ENCODE measurements at places on chromosomes 12 and 14.

- no peaks in the 10 kb centered on the region for H3K4me1 ChIP-seq
- H3K27ac ChIP-seq = no peak within 1 kb of the TSS
- no peaks in the 10 kb centered on the region for H3K27me3 ChIP-seq
- no peaks in the 10 kb centered on the region for H3K36me3 ChIP-seq
- H3K4me3 ChIP-seq = no peak within 1 kb of the TSS
These were observed at the start of gene KLRC4 for GRCh38 chr12:10409392-10409791. KLRC4 (minus strand) TSS chr12:10409757; CDS start chr12:10409575, 182 bp downstream.

DNA sequence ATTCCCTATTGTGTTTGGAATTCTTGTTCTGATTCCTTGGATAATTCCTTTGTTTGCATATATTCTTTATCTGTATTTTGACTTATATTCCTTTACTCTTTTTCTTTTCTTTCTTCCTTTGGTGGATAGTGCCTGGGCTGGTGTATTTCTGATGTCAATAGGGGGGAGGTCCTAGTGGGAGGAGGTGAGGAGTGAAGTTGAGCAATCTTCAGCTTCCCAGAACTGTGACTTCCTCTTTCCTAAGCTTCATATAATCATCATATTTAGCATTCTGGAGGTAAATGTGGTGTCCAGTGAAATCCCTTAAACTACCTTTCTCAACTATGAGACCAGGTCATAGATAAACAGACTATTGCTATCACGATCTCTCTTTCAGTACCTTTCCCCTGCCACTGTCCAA lies 29.6 kb upstream of the TBPL2 start:
- no peak for DNase-seq
- no peaks in the 10 kb centered on the region for H3K36me3 ChIP-seq

DNA sequence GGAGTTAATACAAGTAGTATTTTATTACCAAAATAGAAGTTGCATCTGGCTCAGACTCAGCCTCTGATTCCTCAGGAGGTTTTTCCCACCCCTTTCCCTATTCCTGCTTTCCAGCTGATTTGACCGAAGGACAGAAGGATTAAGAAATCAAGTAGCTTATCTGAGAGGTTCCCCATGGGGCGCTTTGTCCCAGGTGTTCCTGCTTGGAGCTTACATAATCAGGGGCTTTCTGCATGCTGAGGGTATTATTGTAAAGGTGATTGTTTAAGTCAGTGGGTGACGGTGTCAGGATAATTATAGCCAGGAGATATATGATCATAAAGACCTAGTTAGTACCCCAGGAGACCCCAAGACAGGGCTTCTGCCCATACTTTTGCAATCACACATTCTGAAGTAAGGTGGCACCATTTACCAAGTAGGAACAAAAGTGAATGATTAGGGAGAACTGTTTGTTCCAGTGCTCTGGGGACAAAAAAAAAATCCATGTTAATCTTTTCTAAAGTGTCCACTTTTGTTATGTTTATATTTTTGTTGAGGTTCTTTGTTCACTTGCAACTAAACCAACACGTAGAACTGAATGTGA lies 921.3 kb downstream of the NRXN3 start:
- H3K36me3 ChIP-seq = no peaks in the 10 kb centered on the region
- H3K4me3 ChIP-seq = no peak overlapping the region
- H3K27ac ChIP-seq = no peak overlapping the region
- DNase-seq = no peak
- H3K27me3 ChIP-seq = no peaks in the 10 kb centered on the region

DNA sequence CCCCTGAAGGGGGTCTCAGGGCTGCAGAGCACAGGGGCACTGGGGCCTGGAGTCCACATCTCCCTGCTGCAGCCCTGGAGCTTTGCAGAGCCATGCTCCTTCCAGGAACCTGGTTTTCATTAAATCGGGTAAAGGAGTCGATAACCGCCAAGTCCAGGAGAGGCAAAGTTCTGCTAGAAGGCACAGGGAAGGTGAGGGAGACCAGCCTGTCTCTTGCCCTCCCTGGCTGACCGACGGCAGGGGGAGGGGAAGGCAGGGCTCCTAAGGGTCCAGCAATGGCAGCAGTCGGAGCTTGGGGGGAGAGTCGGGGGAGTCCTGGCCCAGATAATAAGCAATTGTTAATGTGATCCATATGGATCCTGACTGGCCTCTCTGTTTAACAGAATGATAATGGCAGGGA lies 3.0 kb downstream of the FIGNL2 start:
- H3K36me3 ChIP-seq = no peaks in the 10 kb centered on the region
- H3K4me3 ChIP-seq = no peak overlapping the region
- H3K27me3 ChIP-seq = peaks cover 16% of the 10 kb centered on the region
- no peak overlapping the region for H3K27ac ChIP-seq
- peaks cover 27% of the 10 kb centered on the region for H3K4me1 ChIP-seq
- no peak for DNase-seq

- H3K36me3 ChIP-seq = no peaks in the 10 kb centered on the region
- H3K4me3 ChIP-seq = peak overlapping the region; percentile 30
- H3K4me1 ChIP-seq = peaks cover 34% of the 10 kb centered on the region
- H3K27ac ChIP-seq = peak overlapping the region; percentile 31
These were observed 185.9 kb downstream of the TTC7B start for GRCh38 chr14:90630171-90630806.

GRCh38 chr12:122661938-122662337 lies 41.2 kb downstream of the HCAR2 start:
- no peaks in the 10 kb centered on the region for H3K36me3 ChIP-seq
- H3K27ac ChIP-seq = no peak overlapping the region
- H3K4me3 ChIP-seq = no peak overlapping the region
- no peaks in the 10 kb centered on the region for H3K4me1 ChIP-seq
- DNase-seq = no peak
- no peaks in the 10 kb centered on the region for H3K27me3 ChIP-seq

- H3K27ac ChIP-seq = no peak overlapping the region
- no peaks in the 10 kb centered on the region for H3K4me1 ChIP-seq
- DNase-seq = peak; percentile 33
- peaks cover 67% of the 10 kb centered on the region for H3K27me3 ChIP-seq
These were observed 8.1 kb upstream of the LHX5 start for GRCh38 chr12:113479590-113480335.

- H3K4me3 ChIP-seq = no peak overlapping the region
- H3K4me1 ChIP-seq = no peaks in the 10 kb centered on the region
- no peak for DNase-seq
These were observed 194.0 kb upstream of the SLC16A7 start for GRCh38 chr12:59401862-59402261.

DNA sequence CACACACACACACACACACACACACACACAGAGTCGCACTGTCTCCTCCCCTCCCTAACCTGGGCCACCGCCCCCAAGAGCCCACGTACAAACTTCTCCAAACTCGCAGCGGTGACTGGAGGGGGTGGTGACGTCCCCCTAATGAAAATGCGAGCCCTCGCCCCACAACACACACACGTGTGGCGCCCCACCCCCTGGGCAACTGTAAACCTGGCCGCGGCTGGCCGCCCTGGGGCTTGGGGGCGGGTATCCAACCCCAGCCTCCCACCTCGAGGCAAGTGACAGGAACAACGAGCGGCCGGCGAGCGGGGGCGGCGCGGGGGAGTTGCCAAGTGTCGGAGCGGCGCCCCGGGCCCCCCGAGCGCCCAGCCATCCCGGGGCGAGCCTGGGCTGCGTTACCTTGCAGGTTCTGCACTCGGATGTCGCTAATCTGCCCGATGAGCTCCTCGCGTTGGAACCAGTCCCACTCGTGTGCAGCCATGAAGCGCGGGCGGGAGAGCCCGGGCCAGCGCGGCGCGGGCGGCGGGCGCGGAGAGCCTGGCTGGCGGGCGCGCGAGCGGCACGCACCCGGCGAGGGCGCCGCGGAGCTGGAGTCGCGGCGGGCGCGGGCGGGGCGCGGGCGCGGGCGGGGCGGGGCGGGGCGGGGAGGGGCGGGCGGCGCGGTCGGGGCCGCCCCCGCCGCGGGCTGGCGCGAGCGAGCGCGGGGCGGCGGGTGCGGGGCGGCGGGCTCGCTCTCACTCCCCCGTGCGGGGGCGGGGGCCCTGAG lies at the start of gene CLMN:
Gene CLMN, minus strand, starts transcription at position 597 of the 766 bp plus-strand sequence. Its CDS starts 116 bp downstream, at position 481.
- peaks cover 3% of the 10 kb centered on the region for H3K4me1 ChIP-seq
- H3K27me3 ChIP-seq = no peaks in the 10 kb centered on the region
- H3K4me3 ChIP-seq = peak within 1 kb of the TSS; percentile 85

- no peaks in the 10 kb centered on the region for H3K4me1 ChIP-seq
- H3K4me3 ChIP-seq = no peak overlapping the region
- no peak overlapping the region for H3K27ac ChIP-seq
- H3K36me3 ChIP-seq = no peaks in the 10 kb centered on the region
These were observed 101.9 kb upstream of the ADAMTS20 start for GRCh38 chr12:43653917-43654316.

DNA sequence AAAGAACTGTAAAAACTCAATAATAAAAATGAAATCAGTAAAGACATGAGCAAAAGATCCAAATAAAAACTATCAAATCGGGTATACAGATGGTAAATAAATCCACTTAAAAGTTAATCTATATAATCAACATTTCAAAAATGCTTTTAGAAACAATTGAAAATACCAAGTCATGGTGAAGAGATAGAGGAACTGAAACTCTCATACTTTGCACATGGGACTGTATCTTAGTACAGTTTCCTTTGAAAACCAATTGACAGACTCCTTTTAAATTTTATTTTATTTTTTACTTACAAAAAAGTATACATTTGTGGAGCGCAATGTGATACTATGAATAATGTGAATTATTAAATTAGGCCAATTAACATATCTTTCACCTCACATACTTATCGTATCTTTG lies 98.6 kb upstream of the FAR2 start:
- no peak overlapping the region for H3K4me3 ChIP-seq
- H3K36me3 ChIP-seq = no peaks in the 10 kb centered on the region
- no peaks in the 10 kb centered on the region for H3K27me3 ChIP-seq
- no peaks in the 10 kb centered on the region for H3K4me1 ChIP-seq
- no peak for DNase-seq

GRCh38 chr12:50563434-50563787 lies 58.6 kb downstream of the DIP2B start:
- peaks cover 16% of the 10 kb centered on the region for H3K4me1 ChIP-seq
- no peak for DNase-seq
- no peak overlapping the region for H3K4me3 ChIP-seq

DNA sequence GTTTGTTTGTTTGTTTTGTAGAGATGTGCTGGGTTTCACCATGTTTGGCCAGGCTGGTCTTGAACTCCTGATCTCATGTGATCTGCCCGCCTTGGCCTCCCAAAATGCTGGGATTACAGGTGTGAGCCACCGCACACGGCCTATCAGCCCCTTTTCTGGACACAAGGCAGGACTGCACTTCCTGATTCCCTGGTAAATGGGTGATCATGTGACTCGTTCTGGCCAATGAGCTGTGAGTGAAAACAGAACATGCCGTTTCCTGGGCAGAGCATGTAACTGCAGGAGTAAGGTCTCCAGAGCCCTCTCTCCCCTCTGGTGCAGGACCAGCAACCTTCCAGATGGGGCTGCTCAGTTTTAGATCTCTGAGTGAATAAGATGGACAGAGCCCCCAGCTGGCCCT lies 92.7 kb downstream of the ITPK1 start:
- no peak overlapping the region for H3K27ac ChIP-seq
- peaks cover 3% of the 10 kb centered on the region for H3K4me1 ChIP-seq
- H3K4me3 ChIP-seq = no peak overlapping the region
- no peaks in the 10 kb centered on the region for H3K27me3 ChIP-seq
- no peak for DNase-seq
- no peaks in the 10 kb centered on the region for H3K36me3 ChIP-seq

DNA sequence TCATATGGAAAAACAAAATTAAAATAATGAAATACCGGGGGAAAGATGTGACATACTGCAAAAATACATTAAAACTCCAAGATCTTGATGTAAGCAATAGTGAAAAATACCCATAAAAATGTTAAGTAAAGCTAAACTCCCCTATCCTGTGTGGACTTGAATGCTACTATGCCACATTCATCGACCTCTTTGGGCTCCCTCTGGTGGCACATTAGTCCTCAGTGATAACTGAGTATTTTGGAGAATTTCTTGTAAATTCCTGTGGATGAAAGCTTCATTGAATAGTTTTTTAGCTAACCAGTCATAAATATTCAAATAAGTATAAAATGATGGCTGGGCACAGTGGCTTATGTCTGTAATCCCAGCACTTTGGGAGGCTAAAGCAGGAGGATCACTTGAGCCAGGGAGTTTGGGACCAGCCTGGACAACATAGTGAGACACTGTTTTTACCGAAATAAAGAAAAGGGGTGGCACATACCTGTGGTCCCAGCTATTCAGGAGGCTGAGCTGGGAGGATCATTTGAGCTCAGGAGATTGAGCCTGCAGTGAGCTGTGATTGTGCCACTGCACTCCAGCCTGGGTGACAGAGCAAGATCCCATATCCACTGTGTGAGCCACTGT lies 42.4 kb upstream of the SGPP1 start:
- H3K27me3 ChIP-seq = no peaks in the 10 kb centered on the region
- H3K4me1 ChIP-seq = no peaks in the 10 kb centered on the region
- no peak overlapping the region for H3K27ac ChIP-seq
- H3K36me3 ChIP-seq = no peaks in the 10 kb centered on the region
- no peak overlapping the region for H3K4me3 ChIP-seq

DNA sequence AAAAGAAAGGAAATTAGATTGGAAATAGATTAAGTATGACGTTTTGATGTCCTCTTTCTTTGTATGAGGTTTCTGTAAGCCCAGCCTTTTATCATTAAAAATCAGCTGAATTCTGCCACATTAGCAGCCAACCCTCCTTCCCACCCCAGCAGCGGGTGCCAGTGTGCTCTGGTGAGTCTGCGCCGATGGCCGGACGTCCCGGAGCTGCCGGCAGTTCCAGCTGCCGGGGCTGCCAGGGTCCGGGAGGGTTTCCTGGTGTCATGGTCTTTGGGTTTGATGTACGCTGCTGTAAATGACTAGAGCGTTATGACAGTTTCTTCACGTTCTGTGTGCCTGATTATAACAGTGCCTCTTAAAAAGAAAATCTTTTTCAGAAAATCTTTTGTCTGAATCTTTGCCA lies 51.5 kb upstream of the DYNC1H1 start:
- H3K4me1 ChIP-seq = no peaks in the 10 kb centered on the region
- no peak overlapping the region for H3K4me3 ChIP-seq
- DNase-seq = no peak
- H3K36me3 ChIP-seq = peaks cover 21% of the 10 kb centered on the region

DNA sequence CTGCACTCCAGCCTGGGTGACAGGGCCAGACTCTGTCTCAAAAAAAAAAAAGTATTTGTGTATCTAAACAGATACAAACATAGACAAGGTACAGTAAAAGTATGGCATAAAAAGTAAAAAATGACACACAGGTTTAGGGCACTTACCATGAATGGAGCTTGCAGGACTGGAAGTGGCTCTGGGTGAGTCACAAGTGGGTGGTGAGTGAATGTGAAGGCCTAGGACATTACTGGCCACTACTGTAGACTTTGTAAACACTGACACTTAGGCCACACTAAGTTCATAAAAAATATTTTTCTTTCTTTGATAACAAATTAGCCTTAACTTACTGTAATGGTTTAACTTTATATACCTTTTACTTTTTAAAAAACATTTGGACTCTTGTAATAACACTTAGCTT lies 38.0 kb upstream of the EIF5 start:
- DNase-seq = no peak
- H3K4me1 ChIP-seq = no peaks in the 10 kb centered on the region
- H3K27ac ChIP-seq = no peak overlapping the region
- H3K36me3 ChIP-seq = no peaks in the 10 kb centered on the region
- no peak overlapping the region for H3K4me3 ChIP-seq
- H3K27me3 ChIP-seq = peaks cover 9% of the 10 kb centered on the region

DNA sequence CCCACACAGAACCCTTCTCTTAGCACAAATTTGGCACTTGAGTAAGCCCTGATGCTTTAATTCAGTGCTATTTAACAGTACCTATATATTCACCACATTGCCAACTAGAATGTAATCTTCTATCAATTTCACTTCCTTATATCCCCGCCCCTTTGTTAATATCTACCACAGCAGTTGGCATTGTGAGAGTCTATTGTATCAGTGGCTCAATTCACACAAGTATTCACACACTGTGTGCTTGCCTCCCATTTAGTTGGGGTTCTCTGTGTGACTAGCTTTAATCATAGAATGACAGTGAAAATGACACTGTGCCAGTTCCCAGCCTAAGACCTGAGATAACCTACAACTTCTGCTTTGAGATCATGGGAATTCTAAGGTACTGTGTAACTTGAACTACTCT lies 103.1 kb downstream of the SEC23A start:
- no peak overlapping the region for H3K27ac ChIP-seq
- H3K27me3 ChIP-seq = no peaks in the 10 kb centered on the region
- H3K36me3 ChIP-seq = no peaks in the 10 kb centered on the region
- no peak overlapping the region for H3K4me3 ChIP-seq

Data from heart left ventricle (tissue), 16 donors.